NCI-H2107 (cell line): ENCODE measurements at places on chromosomes 6 and 20.

GRCh38 chr6:86535100-86535499 lies 402.2 kb upstream of the HTR1E start:
- DNase-seq, result no peak

DNA sequence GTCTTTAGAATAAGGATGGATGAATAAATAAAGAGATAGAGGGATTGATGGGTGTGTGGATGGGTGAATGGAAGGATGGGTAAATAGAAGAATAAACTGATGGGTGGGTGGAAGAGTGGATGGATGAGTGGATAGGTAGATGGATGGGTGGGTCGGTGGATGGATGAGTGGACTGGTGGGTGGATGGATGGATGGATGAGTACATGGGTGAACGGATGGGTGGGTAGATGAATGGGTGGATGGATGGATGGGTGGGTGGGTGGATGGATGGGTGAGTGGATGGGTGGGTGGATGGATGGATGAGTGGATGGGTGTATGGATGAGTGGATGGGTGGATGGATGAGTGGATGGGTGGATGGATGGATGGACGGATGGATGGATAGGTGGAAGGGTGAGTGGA lies 65.7 kb upstream of the FOXC1 start:
- no peak for DNase-seq

DNA sequence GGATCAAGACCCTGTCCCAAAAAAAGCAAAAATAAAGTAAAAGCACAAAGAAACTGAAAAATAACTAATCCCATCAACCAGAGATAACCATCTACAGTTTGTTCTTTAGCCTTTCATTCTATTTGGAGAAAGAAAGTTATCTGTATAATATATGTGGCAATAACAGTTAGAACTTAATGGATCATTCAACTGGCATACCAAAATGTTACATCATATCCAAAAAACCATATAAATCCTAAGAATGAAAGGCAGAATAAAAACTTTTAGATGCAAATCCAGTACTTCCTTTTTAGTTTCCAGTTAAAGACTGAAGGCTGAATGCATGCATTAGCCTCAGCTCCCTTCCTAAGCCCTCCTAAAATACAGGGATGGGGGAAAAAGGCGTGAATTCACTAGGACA lies 25.2 kb downstream of the ILRUN start:
- no peak for DNase-seq

DNA sequence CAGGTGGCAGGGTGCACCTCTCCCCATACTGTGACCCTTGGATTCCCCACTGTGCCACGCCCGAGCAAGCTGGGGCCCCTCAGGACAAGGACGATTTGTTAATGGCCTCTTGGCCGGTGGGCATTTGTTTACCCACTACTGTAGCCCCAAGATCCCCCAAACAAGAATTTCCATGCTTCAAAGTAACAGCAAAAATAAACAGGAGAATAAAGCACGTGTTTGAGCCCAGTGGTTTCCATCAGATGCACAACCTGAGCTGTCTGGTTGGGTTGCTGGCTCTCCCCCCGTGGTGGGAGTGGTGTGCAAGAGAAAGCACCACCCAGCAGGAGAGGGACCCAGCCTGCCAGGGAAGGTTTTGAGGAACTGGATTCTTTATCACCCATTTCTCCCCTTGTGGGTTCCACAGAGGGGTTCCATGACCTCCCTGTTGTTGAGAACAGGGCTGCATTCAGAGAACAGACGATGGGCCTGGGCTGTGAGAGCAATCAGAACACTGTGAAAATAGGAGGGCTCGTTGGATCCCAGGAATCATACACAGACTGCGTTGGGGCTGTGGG lies 4.8 kb downstream of the CD93 start:
- DNase-seq, result no peak

DNA sequence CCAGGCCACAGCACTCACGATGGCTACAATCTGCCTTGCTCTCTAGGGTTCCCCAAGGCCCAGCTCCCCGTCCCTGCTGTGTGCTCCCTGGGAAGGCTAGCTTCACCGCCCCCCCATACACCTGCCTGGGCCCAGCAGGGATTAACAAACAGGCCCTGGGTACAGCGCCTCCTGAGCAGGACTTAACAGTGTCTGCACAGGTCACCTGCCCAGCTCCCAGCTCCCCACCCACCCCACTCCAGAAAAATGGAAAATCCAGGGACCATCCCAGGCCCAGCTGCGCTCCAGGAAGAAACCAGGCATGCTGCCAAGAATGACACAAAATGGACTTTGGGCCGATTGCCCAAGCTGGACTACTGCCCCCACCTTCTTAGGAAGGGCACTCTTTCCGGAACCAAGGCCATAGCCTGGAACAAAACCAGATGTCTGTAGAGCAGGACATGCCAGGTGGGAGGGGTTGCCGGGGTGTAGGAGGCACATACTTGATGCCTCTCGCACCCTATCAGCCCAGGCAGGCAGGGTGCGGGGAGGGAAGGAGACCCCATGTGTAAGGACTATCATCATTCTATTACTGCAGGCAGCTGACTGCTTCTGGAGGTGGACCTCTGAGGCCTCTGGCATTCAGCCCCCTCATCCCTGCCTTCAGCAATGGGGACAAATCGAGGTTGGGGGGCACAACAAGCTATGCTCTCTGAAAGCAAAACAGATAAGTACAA lies 104.9 kb downstream of the SNX5 start:
- DNase-seq, result no peak

DNA sequence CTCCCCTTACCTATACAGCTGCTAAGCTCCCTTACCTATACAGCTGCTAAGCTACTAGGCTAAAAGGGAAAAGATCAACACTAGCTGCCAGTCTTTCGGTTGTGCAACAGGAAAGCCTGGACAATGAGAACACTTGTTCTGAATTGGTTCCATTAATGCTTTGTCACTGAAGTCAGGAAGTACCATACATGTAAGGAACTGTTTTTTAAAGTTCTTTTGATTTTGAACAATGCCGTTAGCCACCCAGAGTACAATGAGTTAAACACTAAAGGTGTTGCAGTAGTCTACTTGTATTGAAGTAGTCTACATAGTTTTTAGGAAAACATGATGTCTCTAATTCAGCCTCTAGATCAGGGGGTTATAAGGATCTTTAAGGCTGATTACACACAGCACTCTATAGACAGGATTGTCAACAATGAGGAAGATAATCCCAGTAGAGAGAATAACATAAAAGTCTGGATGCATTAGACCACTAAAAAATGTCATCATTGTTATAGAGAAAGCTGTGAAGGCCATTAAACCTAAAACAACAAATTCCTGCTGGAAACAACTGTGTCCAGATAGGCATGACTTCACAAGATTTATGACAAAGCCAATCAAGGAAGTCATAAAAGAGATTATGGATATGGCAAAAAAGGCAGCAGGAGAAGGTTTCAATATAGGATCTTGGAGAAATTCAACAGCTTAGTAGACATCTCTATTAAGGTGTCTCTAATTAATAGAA lies 306.3 kb downstream of the PHF3 start:
- DNase-seq, result no peak
